ENCODE measurements at places on chromosomes 6 and 20.

GRCh38 chr6:110410511-110410910 lies 4.9 kb downstream of the DDO start:
- peaks cover 16% of the 10 kb centered on the region for H3K36me3 ChIP-seq
- no peak overlapping the region for H3K27ac ChIP-seq
- no peak overlapping the region for H3K4me3 ChIP-seq
- H3K4me1 ChIP-seq, result peaks cover 6% of the 10 kb centered on the region
- DNase-seq, result no peak

DNA sequence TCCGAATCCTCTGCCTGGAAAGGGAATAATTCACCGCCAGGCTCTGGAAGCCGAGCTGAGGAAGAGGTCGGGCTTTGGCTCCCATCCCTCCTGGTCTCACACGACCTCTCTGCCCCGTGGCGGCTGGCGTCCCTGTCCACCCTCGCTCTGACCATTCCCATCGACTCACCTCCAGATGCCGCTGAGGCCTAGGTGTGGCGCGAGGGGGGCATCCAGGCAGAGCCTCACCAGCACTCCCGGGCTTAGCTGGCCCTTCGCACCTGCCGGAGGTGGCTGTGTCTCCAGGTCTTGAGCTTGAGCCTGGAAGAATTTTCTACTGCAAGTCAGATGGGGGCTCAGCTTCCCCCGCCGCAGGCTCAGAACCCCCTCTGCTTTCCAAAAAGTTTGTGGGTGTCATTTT lies 28.5 kb upstream of the SMOC2 start:
- H3K4me3 ChIP-seq, result no peak overlapping the region
- no peaks in the 10 kb centered on the region for H3K27me3 ChIP-seq
- DNase-seq, result no peak
- H3K27ac ChIP-seq, result no peak overlapping the region
- H3K4me1 ChIP-seq, result no peaks in the 10 kb centered on the region
- H3K36me3 ChIP-seq, result no peaks in the 10 kb centered on the region

GRCh38 chr6:85516168-85516567 lies 66.3 kb downstream of the NT5E start:
- H3K4me1 ChIP-seq, result no peaks in the 10 kb centered on the region
- no peak overlapping the region for H3K4me3 ChIP-seq
- no peak for DNase-seq
- no peaks in the 10 kb centered on the region for H3K27me3 ChIP-seq
- H3K27ac ChIP-seq, result no peak overlapping the region

- no peak overlapping the region for H3K27ac ChIP-seq
- no peaks in the 10 kb centered on the region for H3K4me1 ChIP-seq
- no peaks in the 10 kb centered on the region for H3K27me3 ChIP-seq
- H3K36me3 ChIP-seq, result no peaks in the 10 kb centered on the region
- DNase-seq, result no peak
- no peak overlapping the region for H3K4me3 ChIP-seq
These were observed 81.4 kb downstream of the LAMA2 start for GRCh38 chr6:128964233-128964755.

DNA sequence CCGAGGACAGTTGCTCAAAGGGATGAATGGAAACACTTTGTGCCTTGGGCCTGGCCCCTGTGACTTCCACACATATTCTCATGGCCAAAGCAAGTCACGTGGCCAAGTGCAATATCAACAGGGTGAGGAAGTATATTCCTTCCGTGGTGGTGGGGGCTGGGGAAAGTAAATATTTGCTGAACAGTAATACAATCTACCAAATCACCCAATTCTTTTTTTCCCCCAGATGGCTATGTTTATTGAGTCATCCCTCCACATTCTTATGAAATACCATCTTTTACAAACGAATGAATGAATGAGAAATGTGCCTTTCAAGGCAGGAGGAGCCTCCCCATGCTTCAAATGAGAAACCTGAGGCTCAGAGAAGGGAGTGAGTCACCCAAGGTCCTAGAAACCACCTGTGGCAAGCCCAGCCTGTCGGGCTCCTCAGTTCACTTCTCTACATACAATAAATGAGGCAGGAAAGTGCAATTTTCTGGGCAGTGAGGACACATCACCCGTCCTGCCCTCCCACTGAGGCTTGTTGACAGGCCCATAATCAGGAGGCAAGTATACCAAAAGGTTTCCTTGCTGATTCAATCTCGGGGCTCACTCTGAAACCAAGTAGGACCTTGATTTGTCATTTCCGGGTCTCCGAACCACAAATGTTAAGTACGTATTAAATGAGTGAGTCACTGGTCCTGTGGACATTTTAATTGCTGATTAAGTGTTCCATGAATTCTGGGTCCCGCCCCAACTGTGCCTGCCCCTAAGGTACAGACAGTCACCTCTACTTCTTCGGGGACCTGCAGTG lies 25.3 kb upstream of the TOP1 start:
- H3K4me1 ChIP-seq, result no peaks in the 10 kb centered on the region
- H3K27me3 ChIP-seq, result no peaks in the 10 kb centered on the region
- DNase-seq, result peak; percentile 93
- peak overlapping the region; percentile 27 for H3K27ac ChIP-seq

DNA sequence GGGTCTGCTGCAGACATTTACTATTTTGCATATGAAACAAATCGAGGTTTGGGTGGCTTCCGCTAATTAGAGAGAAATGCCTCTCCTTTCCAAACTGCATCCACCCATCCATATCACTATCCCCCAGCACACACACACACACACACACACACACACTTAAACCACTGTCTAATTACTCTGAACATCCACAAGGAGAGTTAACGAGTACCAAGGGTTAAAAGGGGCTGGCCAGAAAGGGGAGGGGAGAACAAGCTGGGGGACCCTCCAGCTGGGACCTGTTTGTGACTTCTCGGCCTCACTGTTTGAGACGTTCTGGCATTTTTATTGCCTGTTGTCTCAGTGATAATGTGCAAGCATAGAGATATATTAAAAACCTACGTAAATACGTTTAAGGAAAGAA lies 261.2 kb downstream of the FOXC1 start:
- peak overlapping the region; percentile 79 for H3K27ac ChIP-seq
- H3K4me3 ChIP-seq, result no peak overlapping the region
- peaks cover 19% of the 10 kb centered on the region for H3K4me1 ChIP-seq
- H3K27me3 ChIP-seq, result no peaks in the 10 kb centered on the region
- H3K36me3 ChIP-seq, result no peaks in the 10 kb centered on the region
- DNase-seq, result no peak

- DNase-seq, result no peak
- no peak overlapping the region for H3K27ac ChIP-seq
- H3K4me1 ChIP-seq, result peaks cover 37% of the 10 kb centered on the region
- no peak overlapping the region for H3K4me3 ChIP-seq
- H3K27me3 ChIP-seq, result no peaks in the 10 kb centered on the region
These were observed 44.9 kb downstream of the SNX9 start for GRCh38 chr6:157867981-157868380.

DNA sequence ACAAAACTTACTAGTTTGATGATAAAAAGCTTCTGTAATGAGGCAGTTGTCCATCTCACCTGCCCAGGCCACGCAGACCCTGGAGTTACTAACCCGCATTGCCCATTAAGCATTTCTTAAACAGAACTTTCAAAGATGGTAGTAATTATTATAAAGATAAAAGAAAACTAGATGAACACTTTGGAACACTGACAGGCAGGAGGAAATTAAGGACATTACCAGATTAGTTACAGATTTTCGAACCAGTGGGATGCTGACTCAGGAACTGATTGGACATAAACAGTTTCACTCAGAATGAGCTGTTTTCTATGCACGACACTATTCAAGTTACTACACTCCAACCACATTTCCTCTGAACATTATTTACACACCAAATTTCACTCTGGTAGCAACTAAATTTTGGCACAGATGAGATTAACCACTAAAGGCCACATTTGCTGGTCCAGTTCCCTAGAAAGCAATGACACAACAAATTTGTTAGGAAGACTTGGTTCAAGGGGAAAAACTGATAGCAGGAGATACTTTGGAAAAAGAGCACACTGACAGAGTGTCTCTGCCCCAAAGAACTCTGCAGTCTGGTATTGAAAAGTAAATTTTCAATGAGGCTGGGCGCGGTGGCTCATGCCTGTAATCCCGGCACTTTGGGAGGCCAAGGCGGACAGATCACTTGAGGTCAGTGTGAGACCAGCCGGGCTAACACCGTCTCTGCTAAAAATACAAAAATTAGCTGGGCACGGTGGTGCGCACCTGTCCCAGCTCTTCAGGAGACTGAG lies 3.0 kb downstream of the ROMO1 start:
- peaks cover 47% of the 10 kb centered on the region for H3K36me3 ChIP-seq
- no peak for DNase-seq
- H3K27ac ChIP-seq, result no peak overlapping the region
- peaks cover 12% of the 10 kb centered on the region for H3K4me1 ChIP-seq
- H3K27me3 ChIP-seq, result no peaks in the 10 kb centered on the region
- H3K4me3 ChIP-seq, result no peak overlapping the region

DNA sequence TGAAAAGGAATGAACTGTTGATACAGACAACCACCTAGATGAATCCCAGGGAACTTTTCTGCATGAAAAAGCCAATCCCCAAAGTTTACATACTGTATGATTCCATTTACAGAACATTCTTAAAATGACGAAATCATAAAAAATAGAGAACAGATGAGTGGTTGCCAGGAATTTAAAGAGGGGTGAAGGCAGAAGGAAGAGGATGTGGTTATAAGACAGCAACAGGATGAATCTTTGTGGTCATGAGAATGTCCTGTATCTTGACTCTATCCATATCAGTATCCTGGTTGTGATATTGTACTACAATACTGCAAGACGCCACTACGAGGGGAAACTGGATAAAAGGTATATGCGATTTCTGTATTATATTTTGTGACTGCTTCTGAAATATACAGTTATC lies 70.1 kb upstream of the EMILIN3 start:
- peaks cover under 1% of the 10 kb centered on the region for H3K4me1 ChIP-seq
- no peak for DNase-seq
- H3K4me3 ChIP-seq, result no peak overlapping the region
- H3K27me3 ChIP-seq, result no peaks in the 10 kb centered on the region

- no peaks in the 10 kb centered on the region for H3K36me3 ChIP-seq
- H3K27me3 ChIP-seq, result no peaks in the 10 kb centered on the region
- no peak overlapping the region for H3K27ac ChIP-seq
These were observed 187.4 kb downstream of the TENT5A start for GRCh38 chr6:81565071-81565470.

- H3K36me3 ChIP-seq, result no peaks in the 10 kb centered on the region
- DNase-seq, result no peak
- H3K4me3 ChIP-seq, result no peak overlapping the region
- no peaks in the 10 kb centered on the region for H3K27me3 ChIP-seq
- no peak overlapping the region for H3K27ac ChIP-seq
- no peaks in the 10 kb centered on the region for H3K4me1 ChIP-seq
These were observed 35.2 kb downstream of the ADGB start for GRCh38 chr6:146634022-146634421.

DNA sequence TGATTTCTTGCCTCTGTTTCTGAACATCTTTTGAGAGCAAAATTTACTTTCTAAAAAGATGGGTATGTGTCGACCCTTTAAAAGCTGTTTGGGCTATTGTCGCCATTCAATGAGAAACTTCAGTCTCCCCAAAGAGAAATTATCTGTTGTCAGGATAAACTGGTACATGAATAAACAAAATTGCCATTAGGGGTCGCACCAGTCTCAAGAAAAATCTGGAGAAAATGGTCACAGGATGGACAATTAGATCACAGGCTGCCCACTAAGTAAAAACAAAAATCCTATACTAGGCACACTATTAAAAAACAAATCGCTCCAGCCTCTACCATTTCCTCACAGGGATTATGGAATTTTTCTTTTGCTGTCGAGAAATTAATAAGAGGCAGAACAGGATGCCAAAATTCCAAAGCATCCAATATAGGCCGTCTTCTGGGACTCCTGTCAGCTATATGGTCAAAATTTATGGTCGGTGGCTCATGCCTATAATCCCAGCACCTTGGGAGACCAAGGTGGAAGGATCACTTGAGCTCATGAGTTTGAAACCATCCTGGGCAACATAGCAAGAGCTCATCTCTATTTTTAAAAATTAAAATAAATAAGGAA lies 5.5 kb upstream of the HLA-E start:
- H3K36me3 ChIP-seq, result no peaks in the 10 kb centered on the region
- no peaks in the 10 kb centered on the region for H3K4me1 ChIP-seq
- no peak overlapping the region for H3K27ac ChIP-seq
- peaks cover 37% of the 10 kb centered on the region for H3K27me3 ChIP-seq
- no peak overlapping the region for H3K4me3 ChIP-seq

DNA sequence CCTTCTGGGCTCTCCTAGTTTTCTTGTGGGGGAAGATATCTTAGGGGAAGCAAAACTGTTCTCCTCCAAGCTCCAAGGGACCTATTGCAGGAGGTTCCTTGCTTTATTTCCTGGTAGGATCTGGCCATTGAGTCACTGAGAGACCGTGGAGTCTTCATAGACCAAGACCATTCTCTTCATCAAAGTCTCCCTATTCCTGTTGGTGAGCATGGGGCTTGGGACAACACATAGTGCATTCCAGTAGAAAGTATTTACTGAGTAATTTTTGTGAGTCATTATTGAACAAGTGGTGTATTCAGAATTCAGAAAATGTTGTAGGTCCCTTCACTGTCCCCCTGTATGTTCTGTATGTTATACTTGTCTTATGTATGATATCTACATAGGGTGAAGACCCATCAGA lies 133.6 kb downstream of the CDH26 start:
- H3K4me3 ChIP-seq, result no peak overlapping the region
- H3K36me3 ChIP-seq, result no peaks in the 10 kb centered on the region
- no peaks in the 10 kb centered on the region for H3K27me3 ChIP-seq
- H3K4me1 ChIP-seq, result peaks cover 4% of the 10 kb centered on the region
- H3K27ac ChIP-seq, result no peak overlapping the region

GRCh38 chr6:88843040-88843439 lies 120.4 kb downstream of the RNGTT start:
- no peaks in the 10 kb centered on the region for H3K27me3 ChIP-seq
- H3K4me3 ChIP-seq, result no peak overlapping the region
- peak overlapping the region; percentile 76 for H3K27ac ChIP-seq
- no peak for DNase-seq
- H3K36me3 ChIP-seq, result no peaks in the 10 kb centered on the region

DNA sequence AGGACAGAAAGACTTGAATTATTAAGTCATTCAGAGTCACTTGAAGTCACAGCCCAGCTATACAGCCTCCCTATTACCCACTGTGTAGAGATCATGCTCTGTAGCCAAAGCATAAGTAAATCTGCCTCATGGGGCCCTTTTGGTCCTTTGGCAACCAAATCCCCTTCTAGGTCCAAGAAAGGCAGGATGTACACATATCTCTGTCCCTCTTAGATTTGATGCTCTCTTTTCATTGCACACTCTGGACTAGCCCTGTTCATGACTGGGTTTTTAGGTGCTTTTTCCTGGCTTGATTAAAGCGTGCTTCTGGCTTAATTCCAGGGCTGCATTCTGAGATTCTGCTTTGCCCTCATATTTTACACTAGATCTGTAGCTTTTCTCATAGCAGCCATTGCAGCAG lies 296.8 kb downstream of the TENT5A start:
- peaks cover 25% of the 10 kb centered on the region for H3K4me1 ChIP-seq
- no peak for DNase-seq
- no peaks in the 10 kb centered on the region for H3K27me3 ChIP-seq
- H3K4me3 ChIP-seq, result no peak overlapping the region
- H3K27ac ChIP-seq, result no peak overlapping the region

Measured in tibial artery (tissue), 4 donors.